Stimulated activated CD8-positive, alpha-beta memory T cell treated with anti-CD3 and anti-CD28 coated beads, Interleukin-15, amount 100 ng/mL, for 48 hours (primary cell): ENCODE measurements at places on chromosomes 1 and 21.

DNA sequence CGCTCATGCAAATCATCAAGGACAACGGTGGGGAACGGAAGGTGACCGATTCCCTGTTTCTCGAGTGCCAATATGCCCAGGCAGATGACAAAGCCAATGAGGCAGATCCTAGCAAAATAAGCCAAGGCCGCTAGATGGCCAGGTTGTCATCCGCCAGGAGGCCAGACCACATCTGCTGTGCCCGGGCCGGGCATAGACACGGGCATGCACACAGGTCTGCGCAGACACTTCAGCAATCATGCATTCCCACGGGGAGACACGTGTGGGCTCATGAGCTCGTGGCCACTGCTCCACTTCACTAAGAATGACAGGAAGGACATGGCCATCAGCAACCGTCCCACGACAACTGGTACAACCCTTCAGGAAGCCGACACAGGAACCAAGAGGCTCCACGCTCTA lies 23.4 kb downstream of the WDR4 start:
- no peak for DNase-seq

DNA sequence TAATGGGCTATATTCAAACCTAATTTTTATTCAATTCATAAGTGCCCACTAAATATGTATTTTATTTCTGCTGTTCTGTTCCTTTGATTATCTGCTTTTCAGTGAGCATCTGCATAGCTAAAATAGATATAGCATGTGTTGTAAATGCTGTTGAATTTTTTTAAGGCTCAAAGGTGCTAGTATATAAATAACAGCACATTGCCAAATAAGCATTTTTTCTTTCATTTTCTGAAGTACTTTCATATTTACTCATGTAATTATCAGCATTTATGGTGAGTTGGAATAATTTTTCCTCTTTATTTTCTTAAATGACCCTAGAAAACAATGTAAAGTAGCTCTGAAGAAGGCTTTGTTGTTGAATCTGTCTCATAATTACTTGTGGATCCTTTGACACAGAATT lies 69.6 kb upstream of the B3GALT2 start:
- DNase-seq: no peak

- no peak for DNase-seq
These were observed 9.7 kb upstream of the CLCC1 start for GRCh38 chr1:108972951-108973350.

GRCh38 chr1:88276163-88276562 lies 407.9 kb upstream of the PKN2 start:
- no peak for DNase-seq

- no peak for DNase-seq
These were observed 29.6 kb downstream of the RGL1 start for GRCh38 chr1:183834568-183834967.

DNA sequence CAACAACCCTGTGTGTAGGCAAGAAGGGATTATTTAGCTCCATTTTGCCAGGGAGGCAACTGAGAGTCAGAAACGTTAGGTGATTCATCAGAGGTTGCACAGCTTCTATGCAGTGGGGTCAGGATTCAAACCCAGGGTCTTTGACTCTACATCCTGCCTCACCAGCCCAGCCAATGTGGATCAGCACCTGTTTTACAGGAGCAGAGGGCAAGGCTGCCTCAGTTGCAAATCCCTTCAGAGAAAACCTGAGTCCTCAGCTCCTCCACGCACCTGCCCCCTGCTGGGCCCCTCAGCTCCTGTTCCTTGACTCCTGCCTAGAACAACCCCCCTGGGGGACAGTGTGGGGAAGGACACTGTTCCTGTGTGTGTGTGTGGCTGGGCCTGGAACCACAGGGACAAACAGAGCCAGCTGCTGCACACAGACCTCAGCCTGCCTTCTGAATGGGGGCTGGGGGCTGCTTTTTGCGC lies 61.6 kb downstream of the LRRN2 start:
- DNase-seq: no peak

DNA sequence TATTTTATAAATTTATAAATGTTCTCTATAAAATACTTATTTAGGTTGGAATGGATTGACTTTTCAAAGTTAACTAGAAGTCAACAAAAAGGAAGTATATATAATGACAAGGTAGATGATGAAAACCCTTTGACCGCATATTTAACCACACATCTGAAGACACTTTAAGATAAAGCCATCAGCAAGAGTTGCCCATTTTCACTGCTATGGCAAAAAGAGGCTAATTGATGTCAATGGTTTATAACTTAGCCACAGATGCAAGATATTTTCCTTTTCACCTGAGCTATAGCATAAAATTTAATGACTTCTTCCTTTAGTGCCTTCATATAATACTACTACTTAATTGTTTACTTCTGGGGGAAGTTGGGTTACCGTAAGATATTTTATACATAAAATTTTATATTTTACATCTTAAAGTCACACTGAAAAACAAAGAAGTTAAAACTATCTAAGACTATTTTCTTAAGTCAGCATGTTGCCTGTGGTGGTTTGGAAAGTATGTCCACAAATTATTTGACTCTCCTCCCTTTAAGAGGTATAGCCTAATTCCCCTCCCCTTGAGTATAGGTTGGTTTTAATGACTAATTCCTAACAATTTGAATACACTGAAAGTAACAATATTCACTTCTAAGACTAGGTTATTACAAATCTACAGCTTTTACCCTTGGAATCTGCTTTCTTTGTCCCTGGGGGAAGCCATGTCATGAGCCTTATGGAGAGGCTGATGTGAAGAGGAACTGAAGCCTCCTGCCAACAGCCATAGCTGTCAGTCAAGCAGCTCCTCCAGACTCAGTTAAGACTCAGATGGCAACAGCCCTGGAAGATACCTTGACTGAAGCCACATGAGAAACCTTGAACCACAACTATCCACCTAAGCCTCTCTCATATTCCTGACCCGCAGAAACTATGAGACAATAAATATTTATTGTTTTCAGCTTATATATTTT lies 40.3 kb upstream of the LRRC8B start:
- no peak for DNase-seq

- DNase-seq: no peak
These were observed 58.1 kb downstream of the HLCS start for GRCh38 chr21:36908260-36908908.

GRCh38 chr1:107010582-107010981 lies 45.9 kb upstream of the PRMT6 start:
- no peak for DNase-seq

- DNase-seq: no peak
These were observed 18.9 kb downstream of the SDE2 start for GRCh38 chr1:225980005-225980836.

GRCh38 chr1:204435872-204436271 lies 24.3 kb upstream of the PPP1R15B start:
- no peak for DNase-seq

GRCh38 chr1:168386949-168387586 lies 106.4 kb downstream of the TBX19 start:
- DNase-seq: peak; percentile 75
